Stimulated activated CD8-positive, alpha-beta memory T cell treated with anti-CD3 and anti-CD28 coated beads, Interleukin-4, amount 100 ng/mL, for 4 hours (primary cell): ENCODE measurements at places on chromosomes 7 and 10.

- DNase-seq = no peak
Observed at GRCh38 chr7:48376263-48376662, 205.0 kb downstream of the ABCA13 start.

DNA sequence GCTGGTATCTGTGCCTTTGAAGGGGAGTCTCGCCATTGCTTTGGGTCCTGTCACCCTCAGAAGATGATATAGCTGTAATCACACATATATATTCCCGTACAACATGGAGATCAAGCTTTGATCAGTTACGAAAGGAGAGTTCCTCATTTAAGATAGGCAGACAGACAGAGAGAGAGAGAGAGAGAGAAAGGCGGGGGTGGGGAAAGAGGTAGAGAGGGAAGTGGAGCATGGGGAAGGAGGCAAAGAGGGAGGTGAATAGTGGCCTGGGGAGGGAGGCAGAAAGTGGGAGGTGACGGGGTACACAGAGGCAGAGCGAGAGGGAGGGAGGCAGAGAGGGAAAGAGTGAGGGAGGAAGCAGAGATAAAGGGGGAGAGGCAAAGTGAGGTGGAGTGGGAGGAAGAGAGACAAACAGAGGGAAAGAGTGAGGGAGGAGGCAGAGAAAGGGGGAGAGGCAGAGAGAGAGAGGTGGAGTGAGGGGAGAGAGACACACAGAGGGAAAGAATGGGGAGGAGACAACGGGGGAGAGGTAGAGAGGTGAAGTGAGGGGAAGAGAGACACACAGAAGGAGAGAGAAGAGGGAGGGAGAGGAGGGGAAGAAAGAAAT, 44.6 kb upstream of the C1QL3 start:
- DNase-seq = no peak

- DNase-seq = no peak
Observed at GRCh38 chr7:30925913-30926312, 14.3 kb downstream of the AQP1 start.

DNA sequence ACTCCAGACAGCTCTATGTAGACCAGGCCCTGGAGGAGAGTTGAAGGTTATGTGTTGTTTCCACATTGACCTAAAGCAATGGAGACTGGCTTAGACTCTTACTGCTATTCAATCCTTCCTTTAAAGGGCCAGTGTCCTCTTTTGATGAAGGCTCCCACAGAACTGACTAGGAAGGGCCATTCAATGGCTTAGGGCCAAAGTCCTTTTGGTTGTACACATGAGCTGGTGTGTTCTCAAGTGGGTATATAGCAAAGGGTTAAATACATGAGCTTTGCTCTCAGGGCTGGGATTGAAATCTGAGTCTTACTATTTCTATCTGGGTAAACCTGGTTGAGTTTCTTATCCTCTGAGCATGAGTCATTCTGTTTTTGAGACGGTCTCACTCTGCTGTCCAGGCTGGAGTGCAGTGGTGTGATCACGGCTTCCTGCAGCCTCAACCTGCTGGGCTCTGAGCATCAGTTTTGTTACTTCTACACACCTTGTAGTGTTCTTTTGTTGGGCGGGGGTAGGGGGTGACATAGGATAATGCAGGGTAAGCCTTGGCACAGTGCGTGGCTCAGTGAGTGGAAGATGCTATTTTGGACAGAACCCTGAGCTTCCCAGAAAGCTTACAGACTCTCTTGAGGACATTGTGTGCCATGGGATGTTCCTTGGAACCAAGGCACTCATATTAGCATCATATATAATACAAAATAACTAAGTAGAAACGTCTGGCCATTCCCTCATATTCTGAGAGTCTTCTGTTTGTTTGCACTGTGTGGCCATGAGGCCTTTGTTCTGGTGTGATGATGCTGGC, 90.1 kb downstream of the ABCC2 start:
- no peak for DNase-seq

DNA sequence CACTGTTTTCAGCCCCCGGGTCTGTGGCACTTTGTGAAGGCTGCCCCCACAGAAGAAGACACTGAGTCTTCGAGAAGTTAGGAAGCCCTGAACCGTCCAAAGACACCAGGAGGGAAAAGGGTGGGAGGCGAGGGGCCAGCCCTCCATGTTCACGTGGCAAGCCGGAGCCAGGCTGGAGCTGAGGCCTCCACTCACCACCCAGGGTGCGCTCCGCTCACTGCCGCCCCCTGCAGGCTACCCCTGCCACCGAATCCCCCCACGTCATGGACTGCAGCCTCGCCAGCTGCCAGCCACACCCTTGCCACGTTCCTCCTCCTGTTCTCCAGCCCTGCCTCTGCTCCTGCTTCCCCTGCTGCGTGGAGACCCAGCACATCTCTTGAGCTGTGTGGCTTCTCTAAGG, 59.0 kb upstream of the EN2 start:
- no peak for DNase-seq

DNA sequence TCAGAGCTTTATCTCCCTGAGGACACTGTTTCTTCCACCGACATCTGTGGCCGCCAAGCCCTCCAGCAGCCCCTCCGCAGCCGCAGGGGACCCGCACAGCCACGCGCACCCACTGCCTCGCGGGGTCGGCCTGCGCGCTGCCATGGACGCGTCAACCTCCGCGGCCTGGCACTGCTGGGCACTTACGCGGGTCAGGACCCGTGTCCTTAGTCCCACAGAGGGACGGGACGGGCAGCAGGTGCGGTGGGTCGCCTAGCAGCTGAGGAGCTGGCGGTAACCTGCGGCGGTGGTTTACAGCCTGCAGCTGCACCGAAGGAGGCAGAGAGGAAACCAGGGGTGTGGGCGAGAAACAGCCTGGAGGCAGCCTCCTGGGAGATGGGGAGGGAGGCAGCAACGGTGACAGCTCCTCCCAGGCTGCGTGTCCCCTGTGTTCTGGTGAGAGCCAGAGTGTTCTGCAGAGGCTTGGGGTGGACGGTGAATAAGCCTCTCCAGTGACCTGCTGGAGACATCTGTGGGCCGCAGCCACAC, 61.3 kb downstream of the SEC61G start:
- DNase-seq = no peak

DNA sequence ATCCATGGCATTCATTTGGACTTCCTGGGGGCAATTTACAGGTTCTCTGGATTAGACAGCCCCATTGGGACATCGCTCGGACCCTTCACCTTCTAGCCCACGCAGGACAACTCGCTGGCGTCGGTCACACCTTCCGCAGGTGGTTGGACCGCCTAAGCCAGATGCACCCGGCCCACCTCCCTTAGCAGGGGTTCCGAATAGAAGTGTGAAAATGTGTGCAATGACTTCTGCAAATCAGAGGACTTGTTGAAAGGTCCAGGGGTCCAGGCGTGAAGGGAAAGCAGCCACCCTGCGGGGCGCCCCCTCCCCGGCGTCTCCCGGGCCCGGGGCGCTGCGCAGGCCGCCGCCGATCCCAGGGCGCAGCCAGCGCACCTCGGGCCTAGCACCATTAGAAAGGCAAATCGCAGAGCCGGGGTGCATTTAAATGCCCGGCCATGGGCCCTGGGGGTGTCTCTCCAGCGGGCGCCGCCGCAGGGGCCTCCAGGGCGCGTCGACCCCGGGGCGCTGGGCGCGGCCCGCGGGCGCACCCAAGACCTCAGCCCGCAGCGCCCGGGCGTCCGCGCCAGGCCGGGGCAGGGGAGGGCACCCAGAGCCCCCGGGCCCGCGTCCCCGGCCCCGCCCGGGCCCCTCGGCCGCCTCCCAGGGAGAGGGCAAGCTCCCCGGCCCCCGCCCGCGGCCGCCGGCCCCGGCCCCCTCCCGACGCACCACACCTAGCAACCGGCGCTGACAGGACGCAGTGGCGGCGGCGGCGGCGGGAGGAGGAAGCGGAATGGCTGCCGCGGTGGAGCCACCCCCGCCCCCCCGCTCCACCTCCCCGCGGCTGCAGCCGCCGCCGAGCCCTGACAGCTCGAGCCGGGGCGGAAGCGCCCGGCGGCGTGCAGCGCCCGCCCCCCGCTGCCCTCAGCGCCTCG, 1.2 kb downstream of the JAZF1 start:
- DNase-seq = peak; percentile 48

GRCh38 chr10:79981450-79982361, 32.8 kb upstream of the SFTPD start:
- DNase-seq = no peak

GRCh38 chr10:78045237-78045636, 11.6 kb downstream of the RPS24 start:
- no peak for DNase-seq

- DNase-seq = no peak
Observed at GRCh38 chr10:95628786-95629185, 27.7 kb downstream of the ALDH18A1 start.

DNA sequence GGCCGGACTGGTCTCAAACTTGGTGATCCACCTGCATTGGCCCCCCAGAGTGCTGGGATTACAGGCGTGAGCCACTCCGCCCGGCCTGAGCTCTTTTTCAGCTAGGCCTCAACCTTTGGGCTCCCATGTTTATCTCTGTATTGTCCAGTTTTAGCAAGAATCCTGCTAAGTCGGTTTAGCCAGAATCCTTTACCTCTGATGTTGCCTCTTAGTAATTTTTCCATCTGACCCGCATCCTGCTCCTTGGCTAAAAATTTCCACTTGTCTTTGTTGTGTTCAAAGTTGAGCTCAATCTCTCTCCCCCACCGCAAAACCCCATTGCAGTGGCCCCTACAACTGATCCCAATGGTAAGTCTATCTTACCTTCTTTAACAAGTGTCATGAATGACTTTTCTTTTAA, 20.7 kb upstream of the ST7 start:
- DNase-seq = no peak

DNA sequence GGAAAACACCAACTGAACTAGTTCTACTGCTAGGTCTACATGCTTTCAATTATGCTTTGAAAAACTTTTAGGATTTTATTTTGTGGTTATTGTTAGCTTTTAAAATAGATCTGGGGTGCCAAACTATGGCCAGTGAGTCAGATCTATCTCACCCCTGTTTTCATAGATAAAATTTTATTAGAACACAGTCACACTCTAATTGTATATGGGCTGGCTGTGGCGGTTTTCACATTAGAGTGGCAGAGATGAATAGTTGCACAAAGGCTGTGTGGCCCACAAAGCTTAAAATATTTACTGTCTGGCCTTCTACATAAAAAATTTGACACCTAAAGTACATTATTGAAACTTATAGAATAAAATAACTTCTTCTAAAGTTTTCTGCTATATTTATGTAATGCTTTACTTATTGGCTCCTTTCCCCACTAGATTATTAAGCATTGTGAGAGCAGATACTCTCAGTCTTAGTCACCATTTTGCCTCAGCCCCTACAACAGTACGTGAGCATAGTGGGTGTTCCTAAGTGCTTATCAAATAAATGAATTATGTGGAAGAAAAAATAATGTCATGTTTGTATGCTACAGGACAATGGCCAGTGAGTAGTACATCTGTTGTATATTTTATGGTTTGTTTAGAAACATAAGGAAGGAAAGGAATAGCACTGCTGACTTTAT, 5.4 kb upstream of the SUV39H2 start:
- DNase-seq = no peak

GRCh38 chr10:29811751-29812427, 177.1 kb upstream of the SVIL start:
- no peak for DNase-seq

DNA sequence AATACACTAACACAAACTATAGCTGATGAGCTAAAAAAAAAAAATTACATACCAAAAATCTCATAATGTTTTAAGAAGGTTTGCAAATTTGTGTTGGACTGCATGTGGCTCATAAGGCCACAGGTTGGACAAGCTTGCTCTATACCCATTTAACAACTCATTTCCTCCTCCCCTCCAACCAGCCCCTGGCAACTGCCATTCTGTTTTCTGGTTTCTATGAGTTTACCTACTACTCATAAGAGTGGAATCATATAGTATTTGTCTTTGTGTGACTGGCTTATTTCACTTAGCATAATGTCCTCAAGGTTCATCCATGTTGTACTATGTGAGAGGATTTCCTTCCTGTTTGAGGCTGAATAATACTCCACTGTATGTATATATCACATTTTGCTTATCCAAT, 100.4 kb upstream of the ARHGAP21 start:
- no peak for DNase-seq

- no peak for DNase-seq
Observed at GRCh38 chr7:33422825-33423645, 293.7 kb downstream of the BBS9 start.

- no peak for DNase-seq
Observed at GRCh38 chr10:95445223-95445836, 115.8 kb downstream of the SORBS1 start.

DNA sequence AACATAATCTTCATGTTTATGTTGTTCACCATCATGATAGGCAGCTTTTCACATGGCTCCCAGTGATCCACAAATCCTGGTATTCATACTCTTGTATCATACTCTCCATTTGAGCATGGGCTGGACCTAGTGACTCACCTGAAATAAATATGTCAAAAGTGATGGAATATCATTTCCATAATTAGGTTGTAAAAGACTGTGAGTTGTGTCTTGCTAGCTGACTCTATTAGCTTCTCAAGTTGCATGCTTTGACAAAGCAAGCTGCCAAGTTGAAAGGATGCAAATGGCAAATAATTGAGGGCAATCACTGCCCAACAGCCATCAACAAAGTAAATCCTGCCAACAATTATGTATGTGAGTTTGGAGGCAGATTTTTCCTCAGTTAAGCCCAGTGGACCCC, 300.4 kb downstream of the AHR start:
- no peak for DNase-seq

DNA sequence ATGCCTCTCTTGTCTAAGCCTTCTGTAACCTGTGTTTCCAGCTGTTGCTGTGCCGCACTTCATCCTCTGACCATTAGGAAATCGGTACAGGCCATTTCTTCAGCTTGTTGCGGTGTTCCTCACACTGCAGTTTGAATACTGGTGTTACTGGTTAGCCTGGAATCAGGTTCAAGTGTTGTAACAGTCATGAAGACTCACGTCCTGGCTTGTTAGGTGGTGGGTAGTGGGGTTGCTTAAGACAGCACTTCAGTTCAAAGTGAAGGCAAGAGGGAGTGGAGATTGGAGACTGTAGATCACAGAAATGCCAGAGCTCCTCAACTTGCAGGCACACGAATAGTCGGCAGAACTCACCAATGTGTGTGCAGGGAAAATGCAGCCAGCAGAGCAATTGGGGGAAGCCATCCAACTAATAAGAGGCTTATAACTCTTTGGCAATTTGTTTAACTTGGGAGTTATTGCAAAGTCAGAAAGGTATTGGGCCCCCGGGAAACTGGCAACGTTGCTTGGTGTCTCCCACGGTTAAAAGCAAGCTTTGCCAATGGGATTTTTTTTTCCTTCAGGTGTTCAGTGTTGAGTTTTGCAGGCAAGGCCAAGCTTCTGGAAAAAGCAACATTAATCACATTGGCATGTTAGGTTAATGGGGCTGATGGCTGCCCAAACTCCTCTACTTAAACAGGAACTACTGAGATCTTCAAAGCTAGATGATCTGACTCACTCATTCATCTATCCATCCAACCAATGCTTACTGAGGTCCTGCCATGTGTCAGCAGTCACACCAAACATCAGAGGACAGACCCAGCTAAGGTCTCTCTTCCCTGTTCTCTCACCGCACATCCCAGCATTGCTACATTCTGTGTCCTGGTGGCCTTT, 380.9 kb downstream of the GATA3 start:
- DNase-seq = no peak

GRCh38 chr10:77726301-77726700, 88.7 kb upstream of the KCNMA1 start:
- no peak for DNase-seq

DNA sequence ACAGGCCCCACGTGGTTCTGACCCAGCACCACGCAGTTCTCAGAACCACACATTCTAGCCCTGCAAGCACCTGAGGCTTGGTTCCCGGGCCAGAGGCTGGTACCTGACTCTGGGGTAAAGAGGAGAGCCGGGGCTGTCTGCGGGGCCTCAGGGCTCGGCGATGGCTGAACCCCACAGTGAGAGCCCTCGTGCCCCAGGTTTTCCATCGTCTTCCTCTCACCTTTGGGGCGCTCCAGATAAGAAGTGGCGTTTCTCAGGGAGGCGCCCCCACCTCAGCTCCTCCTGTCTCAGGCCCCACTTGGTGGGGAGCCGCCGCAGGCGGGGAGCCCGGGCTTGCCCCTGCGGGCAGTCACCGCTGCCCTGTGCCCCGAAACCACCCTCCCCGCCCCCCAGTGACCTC, 2.2 kb upstream of the LANCL2 start:
- DNase-seq = no peak
